Activated naive CD8-positive, alpha-beta T cell treated with anti-CD3 and anti-CD28 coated beads, Interleukin-2, amount 10 ng/mL, durations not matched to agents 7 days and 5 days (primary cell): ENCODE measurements at places on chromosomes 3 and 15.

DNA sequence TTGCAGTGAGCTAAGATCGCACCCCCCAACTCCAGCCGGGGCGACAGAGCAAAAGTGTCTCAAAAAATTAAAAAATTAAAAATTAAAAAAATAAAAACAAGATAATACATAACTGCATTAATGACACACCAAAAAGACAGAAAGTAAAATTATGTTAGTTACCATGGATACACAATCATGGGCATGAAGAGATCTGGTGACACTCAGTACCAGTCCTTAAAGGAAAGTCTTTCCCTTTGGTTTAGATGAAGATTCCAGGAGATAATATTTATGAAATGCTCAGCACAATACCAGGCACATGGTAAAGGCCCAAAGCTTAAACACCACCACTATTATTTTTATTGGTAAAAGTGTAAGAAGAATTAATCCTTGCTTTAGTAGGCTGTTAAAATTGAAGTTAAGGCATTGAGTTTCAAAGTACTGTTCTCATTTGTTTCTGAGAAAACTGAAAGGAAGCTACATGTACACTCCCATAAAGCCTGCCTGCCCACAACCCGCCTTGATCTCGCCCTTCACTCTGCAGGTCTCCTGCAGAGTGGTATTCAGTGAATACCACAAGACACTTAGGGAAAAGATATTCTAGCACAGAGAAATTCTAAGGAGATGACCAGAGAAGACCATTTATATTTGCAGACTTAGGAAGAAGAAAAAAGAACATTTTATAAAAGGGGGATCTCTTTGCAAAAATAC lies 52.3 kb downstream of the SUCLG2 start:
- DNase-seq = no peak

DNA sequence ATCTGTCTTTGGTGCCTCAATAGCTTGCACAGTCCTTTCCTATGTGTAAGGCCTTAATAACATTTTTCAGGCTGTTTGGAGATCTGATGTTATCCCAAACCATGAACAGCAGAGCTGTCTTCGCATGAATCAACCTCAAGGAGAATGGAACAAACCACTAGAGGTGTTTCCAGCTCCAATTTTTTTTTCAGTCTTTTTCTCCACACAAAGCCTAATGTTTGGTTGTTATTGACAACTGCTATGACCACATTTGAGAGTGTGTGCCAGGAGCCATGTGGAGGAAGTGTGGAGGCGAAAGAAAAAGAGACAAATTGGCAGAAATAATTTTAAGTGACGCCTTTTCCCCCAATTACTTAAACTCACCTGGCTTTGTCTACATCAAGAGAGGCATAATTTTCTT lies 38.7 kb downstream of the RTP4 start:
- no peak for DNase-seq

DNA sequence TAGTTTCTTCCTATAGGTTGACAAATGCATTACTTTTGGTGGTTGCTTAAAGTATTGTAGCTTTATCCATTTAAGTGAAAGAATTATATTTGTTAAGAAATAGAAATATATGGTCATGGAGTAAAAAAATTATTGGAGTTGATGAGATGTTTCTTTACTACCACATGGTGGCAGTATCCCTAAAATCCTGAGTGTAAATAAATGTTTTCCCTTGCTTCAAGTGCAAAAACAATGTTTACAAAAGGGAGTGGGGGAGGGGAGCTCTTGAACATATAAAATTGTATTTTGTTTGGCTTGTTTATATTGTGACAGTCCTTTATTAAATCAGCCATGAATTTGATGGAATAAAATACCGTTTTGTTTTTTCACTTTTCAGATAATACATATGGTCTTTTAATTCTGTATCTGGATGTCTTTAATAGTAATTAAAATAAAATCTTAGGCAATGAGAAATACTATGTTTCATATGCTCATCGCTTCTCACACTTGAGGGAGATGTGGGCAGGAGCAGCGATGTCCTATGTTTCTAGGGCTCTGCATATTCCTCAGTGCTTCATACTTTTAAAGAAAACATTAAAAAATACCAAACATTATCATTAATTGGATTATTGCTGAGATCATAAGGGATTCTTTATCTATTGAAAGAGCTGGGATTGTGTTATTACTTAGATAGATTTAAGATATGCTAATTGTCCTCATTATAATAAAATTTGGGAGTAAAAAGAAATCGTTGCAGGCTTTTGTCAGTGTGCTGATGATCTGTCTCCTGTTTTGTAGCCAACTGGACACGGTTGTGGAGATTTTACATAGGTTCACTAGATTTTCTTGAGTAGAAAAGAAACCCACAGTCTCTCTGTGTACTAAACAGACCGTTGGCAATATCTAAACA lies 349.7 kb downstream of the TUSC7 start:
- DNase-seq = no peak

DNA sequence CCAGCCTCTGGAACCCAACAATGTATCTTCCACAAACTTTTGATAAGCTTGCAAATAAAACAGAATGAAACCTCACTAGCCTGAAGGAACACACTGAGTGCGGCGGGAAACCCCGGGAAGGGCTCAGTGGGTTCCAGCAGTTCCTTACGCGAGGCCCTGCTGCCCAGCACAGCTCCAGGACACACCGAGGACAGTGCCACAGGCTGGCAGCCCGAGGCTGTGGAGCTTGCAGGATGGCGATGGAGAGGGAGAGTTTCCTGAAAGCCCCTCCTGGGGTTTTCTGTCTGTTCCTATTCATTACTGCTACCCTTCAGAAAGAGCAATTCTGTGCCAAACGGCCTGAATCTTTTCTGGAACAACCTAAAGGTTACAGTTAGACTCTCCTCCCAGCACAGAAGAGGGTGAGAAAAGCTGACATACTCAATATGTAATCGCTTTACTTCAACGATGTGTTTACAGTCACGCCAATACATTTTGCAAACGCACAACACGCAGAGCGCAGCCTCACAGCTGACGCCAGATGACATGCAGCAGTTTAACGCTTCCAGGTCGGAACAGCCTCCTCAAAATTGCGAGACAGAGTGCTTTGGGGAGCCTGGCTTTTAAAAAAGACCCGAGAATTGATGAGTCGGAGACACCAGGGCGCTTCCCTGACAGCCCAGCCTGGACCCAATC lies 57.1 kb upstream of the RPL32 start:
- DNase-seq = no peak

DNA sequence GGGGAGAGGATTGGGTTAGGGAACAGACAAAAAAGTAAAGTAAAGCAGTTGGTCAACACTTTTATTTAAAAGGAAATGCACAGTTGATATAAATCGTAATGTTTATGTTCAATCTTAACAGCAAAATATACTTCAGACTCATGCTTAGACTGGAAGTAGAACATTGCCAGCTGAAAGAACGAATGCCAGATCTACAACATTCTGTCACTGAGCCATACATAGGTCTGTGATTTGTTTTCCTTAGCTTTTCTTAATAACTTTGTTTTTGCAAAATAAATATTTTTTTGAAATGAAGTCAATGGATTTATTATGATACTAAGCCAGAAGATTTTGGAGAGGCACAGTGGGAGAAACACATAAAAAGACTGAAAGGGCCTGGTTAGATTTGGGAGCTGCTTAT lies 62.0 kb downstream of the LEKR1 start:
- DNase-seq = no peak

DNA sequence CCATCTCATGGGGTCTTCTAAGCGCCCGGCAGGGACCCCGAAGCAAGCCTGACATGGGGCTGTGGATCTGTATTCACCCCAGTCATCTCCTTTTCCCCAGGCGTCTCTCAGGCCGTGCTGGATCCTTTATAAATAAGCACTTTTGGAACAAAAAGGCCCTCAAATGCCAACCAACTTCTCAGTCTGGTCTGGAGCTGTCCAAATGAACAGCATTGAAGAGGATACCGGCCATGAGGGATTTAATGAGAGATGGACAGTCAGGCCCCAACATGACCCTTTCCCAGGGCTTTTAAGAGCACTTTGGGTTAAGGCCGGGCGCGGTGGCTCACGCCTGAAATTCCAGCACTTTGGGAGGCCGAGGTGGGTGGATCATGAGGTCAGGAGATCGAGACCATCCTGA lies 89.2 kb upstream of the SPATA12 start:
- no peak for DNase-seq

DNA sequence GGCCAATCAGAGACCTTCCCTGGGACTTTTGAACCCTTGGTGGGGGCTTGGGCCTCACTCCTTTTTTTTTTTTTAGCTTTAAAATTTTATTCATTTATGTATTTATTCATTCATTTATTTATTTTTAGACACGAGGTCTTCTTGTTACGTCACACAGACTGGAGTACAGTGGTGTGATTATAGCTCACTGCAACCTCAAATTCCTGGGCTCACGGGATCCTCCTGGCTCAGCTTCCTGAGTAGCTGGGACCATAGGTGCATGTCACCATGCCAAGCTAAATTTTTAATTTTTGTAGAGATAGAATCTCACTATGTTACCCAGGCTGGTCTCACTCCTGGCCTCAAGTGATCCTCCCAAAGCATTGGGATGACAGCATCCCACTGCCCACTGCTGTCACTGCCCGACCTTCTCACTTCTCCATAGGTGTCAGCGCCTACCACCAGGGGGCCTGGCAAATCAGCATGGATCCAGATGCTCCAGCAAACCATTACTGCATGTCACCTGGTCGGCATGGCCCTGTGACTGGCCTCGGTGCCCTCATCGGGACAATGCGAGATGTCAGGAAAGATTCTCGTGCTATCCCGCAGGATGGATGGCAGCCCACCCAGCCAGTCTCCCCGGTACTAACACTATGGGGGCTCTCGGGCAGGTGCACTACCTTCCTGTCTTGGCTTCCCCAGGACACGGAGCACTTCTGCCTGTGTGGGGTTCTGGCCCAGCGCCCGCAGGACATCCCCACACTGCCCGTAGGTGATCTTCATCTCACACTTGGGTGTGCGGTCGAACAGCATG lies 3.0 kb downstream of the MYL3 start:
- peak; percentile 42 for DNase-seq
